ENCODE measurements at places on chromosomes 4 and X. TPM values are rescaled to one million over a fixed set of nuclear protein-coding genes. Genes with fewer than 3 reads are reported as not detected.

- no peak for DNase-seq
These were observed 56.5 kb upstream of the PPARGC1A start for GRCh38 chr4:23946299-23946698.

- no peak for DNase-seq
These were observed 39.2 kb upstream of the MSX1 start for GRCh38 chr4:4820261-4820660.

GRCh38 chr4:116880625-116881024 is 204.8 kb downstream of the TRAM1L1 start:
- no peak for DNase-seq

GRCh38 chr4:186560647-186561046 is 5.3 kb upstream of the MTNR1A start:
- DNase-seq: no peak

GRCh38 chr4:134132086-134132783 is 69.4 kb downstream of the PABPC4L start:
- DNase-seq: no peak

DNA sequence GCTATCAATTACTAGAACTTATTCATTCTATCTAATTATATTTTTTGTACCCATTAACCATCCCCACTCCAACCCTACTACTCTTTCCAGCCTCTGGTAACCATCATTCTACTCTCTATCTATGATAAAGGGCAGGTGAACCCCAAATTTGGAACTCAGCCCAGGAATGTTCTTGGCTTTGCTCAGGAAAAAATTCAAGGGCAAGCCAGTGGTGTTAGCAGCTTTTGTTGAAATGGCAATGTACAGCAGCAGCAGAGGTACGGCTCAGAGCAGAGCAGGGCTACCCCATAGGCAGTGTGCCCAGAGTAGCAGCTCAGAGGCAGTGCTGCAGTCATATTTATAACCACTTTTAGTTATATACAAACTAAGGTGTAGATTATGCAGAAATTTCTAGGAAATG is 138.2 kb downstream of the RNF150 start:
- DNase-seq: no peak

GRCh38 chrX:102599084-102599950 is at the start of gene ARMCX5:
Gene ARMCX5 (plus strand): TSS chrX:102599515. CDS start chrX:102602142, 2,627 bp downstream.
- peak; percentile 78 for DNase-seq

GRCh38 chr4:169657470-169658107 is 37.2 kb downstream of the CLCN3 start:
- no peak for DNase-seq

GRCh38 chr4:186030795-186031194 is 38.2 kb upstream of the TLR3 start:
- DNase-seq: no peak

The CXCL1 gene
- 37.7 TPM for polyA plus RNA-seq

The PPP1R3F gene
- polyA plus RNA-seq: 4.6 TPM

The VAMP7 gene
- polyA plus RNA-seq: 34.6 TPM

The PFKFB1 gene
- polyA plus RNA-seq: 0.41 TPM

The HSFX1 gene
- 0.25 TPM for polyA plus RNA-seq
